Tongue (tissue), 3 donors: ENCODE measurements at places on chromosomes 2 and 18. TPM values are rescaled to one million over a fixed set of nuclear protein-coding genes. Genes with fewer than 3 reads are reported as not detected.
A peak's percentile ranks its signal among the peaks of the same experiment; 100 is the strongest.

Gene TXNL1
- total RNA-seq: 63.2 TPM

- DNase-seq: no peak
Measured at GRCh38 chr2:234164493-234165413, 114.3 kb downstream of the SPP2 start.

GRCh38 chr2:223199531-223200515, 147.8 kb downstream of the KCNE4 start:
- no peak for DNase-seq

GRCh38 chr2:45305599-45305998, 296.3 kb upstream of the SIX2 start:
- no peak for DNase-seq

Gene GREB1
- total RNA-seq: 6.9 TPM

Gene AGXT
- not detected for total RNA-seq

- DNase-seq: no peak
Measured at GRCh38 chr2:100073110-100073509, 69.3 kb downstream of the AFF3 start.

DNA sequence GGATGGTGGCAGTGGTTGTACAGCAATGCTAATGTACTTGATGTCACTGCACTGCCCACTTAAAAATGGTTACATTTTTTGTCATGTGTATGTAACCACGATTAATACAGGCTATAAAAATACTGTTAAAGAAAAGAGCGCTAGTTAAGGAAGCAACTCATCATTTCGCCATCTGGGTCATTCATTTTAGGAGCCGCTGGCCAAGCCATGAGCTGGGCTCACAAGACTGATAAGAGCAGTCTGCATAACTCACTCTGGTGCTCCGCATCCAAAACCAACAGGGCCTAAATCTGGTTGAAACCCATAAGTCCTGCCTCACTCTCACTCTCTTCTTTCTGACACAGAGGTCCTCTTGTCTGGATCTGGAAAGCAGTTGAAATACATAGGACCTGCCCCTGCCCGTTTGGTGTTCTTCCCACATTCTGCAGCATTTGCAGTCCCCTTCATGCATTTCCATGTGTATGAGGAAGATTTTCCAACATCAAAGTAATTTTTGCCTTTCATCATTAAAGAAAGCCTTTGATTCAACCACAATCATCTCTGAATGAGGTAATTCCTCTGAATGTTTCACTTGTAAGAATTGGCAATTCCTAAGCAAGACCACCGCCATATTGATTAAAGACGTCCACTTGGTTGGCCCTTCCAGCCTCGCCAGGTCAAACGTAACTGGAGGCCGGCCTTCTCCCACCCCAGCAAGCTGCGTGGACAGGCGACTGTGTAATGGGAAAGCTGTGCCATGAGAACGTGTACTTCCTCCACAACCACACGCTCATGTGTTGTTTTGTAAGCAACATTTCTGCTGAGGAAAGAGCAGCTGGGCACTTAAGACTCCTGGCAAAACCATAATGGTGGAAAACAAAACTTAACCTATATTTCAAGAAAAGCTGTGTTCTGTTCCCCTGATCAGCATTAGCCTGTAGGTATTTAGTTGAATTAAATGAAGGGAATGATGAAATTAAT, 112.2 kb downstream of the VAPA start:
- no peak for DNase-seq

GRCh38 chr18:2840521-2840920, 6.3 kb upstream of the EMILIN2 start:
- DNase-seq: no peak

- no peak for DNase-seq
Measured at GRCh38 chr2:25371253-25372241, 29.8 kb upstream of the DNMT3A start.

DNA sequence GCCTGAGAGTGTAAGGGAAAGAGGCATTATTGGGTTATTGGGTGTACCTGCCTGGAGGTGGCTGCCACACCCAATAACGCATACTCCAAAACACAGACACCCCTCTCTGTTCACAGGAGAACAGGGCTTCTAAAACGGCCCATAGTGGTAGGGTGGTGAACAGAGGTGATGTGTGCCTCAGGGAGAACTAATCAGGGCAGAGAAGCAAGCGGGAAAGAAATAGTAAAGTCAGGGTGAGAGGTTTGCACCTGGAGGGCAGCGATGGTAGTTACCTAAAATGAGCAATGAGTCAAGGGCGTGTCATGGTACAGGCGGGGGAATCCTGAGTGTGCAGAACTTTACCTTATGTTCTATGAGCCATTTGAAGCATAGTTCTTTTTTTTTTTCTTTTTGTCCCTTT, 21.6 kb upstream of the VPS4B start:
- DNase-seq: no peak

DNA sequence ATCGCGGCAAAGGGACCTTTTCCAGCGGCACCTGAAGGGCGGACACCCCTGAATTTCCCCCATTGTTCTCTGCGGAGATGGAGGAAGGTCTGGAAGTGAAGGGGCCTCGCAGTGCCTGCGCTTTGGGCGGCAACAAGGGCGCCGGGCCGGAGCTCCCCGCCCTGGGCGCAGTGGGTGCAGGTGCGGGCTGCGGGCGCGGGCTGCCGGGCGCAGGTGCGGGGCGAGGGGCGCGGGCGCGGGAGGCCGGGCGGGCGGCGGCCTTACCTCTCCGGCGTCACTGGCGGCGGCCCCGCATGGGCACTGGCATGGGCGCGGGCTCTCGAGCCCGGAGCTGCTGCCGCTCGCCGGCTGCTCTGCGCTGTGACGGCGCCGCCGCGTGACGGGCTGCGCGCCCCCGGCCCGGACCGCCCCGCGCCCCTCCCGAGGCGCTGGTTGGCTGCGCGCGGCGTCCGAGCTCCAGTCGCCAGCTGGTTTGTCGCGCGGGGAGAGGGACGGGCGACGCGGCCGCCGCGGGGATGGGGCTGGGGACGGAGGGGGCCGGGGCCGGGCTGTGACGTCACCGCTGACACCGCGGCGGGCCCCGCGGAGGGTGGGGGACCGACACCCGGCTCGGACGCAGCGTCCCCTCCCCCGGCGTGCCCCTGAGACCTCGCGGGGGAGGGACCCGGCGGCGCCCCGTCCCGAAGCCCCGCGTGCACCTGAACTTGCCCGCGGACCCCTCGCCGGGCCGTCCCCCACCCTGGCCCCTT, at the start of gene KIF1A:
Gene KIF1A (minus strand): TSS at position 362 of the 749 bp plus-strand sequence. CDS start 22,467 bp downstream, outside the sequence.
- peak; percentile 83 for DNase-seq

DNA sequence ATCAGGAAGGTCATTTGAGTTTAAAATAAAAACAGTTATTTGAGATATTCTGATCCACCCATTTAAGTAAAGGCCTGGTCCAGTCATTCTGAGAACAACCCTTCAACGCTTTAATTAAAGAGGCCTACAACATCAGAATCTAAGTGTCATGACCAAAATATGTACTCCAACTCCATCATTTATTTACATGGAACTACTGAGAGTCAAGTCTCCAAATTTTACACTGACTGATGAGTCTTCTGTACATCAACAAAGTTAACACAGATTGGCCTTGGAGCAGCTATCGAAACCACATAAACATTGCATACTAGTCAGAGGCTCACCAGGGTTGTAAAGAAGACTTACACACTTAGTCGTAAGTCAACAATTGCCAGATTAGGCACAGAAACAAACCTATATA, 37.1 kb downstream of the PIEZO2 start:
- no peak for DNase-seq

DNA sequence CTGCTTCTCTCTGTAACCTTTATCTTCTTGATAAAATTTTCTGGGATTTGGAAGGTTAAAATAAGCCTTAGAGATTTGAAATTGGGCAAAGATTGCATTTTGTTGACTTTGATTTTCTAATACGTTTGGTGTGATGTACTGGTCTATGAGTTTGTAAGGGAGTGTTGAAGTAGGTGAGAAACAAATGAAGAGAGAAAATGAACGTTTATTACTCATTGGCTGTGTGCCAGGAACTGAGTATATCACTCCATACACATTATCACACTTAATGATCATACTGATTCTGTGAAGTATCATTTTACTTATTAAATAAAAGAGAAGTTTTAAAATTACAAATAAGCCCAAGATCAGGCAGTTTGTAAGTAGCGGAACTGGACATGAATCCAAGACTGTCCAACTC, 795.1 kb upstream of the ZEB2 start:
- DNase-seq: no peak

DNA sequence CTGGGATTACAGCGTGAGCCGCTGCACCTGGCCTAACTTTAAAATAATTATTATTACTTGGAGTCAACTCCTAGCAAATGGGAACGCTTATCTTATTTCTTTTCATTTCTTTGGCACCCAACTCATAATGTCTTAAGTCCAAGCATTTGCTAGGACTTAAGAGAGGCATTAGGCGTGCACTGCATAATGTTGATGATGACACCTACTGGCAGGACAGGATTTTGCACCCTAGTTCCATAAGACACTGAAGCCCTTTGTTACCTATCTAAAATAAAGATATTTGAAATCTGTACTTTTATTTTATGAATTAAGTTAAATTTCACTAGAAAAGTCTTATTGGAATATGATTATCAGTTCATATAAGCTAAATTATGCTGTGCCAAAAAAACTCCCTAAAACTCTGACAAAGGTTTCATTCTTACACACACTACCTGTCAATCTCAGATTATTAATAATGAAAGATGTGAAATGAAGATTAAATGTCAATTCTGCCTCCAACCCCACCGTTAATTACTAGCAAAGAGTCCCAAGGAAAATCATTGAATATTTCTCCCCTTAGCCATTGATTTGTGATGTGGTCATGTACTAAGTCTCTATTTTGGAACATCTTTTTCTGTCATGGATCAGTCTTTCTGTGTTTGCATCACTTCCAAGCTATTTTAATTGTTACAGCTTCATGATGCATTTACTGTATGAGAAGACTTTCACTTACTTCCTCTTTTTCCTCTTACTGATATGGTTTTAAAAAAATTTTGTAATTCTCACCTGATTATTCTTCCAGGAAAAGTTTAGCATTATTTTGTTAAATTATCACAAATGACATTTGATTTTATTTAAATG, 12.7 kb upstream of the CDH2 start:
- DNase-seq: peak; percentile 14
